LNCaP clone FGC (cell line): ENCODE measurements at places on chromosomes 3 and 15.
A peak's percentile ranks its signal among the peaks of the same experiment; 100 is the strongest.

- DNase-seq, result no peak
Measured at GRCh38 chr3:94626573-94626972, 563.7 kb downstream of the NSUN3 start.

DNA sequence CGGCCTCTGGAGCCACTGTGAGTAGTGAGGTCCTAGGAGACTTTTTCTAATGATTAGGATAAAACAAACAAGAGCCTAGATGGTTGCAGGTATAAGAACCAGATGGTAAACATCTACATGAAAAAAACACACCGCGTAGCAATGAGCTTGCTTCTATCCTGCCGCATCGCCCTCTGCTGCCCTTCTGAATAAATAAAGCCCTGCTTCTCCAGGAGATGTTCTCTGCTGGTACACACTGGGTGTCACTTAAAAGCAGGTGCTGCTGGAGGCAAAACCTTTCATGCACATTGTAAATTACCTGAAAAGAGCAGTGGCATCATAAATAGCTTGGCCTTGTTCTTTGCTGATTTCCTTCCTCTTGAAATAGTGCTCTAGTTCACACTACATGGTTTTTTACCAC, 164.4 kb upstream of the TOPAZ1 start:
- peak; percentile 21 for DNase-seq

GRCh38 chr3:175478301-175478700, 619.2 kb downstream of the NAALADL2 start:
- no peak for DNase-seq

DNA sequence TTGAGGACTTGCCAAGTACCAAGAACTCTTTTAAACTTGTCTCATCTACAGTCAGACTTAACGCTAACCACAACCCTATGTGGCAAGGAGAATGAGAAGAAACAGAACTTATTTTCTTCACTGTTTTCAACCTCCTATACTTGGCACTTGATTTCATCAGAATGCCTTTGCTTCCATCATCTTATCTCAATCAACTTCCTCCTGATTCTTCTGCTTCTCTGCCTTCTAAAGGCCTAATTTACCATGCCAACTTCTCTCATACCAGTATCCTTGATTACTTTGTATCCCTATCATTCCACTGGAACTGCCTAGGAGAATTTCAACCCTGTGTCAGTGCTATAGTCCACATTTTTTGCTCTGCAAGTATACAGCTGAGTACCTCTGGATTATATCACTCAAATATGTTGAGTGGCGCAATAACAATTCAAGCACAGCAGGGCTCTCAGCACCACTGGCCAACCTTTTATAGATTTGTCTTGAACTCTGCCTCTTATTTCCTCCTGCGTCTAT, 413.6 kb downstream of the ROBO1 start:
- no peak for DNase-seq

- DNase-seq, result peak; percentile 26
Measured at GRCh38 chr3:12967606-12968351, 105.5 kb downstream of the IQSEC1 start.

GRCh38 chr3:47961815-47962606, 54.2 kb downstream of the MAP4 start:
- no peak for DNase-seq

GRCh38 chr3:183895296-183895695, 10.6 kb upstream of the PARL start:
- DNase-seq, result no peak

GRCh38 chr3:54670201-54671000, 257.5 kb downstream of the LRTM1 start:
- no peak for DNase-seq

DNA sequence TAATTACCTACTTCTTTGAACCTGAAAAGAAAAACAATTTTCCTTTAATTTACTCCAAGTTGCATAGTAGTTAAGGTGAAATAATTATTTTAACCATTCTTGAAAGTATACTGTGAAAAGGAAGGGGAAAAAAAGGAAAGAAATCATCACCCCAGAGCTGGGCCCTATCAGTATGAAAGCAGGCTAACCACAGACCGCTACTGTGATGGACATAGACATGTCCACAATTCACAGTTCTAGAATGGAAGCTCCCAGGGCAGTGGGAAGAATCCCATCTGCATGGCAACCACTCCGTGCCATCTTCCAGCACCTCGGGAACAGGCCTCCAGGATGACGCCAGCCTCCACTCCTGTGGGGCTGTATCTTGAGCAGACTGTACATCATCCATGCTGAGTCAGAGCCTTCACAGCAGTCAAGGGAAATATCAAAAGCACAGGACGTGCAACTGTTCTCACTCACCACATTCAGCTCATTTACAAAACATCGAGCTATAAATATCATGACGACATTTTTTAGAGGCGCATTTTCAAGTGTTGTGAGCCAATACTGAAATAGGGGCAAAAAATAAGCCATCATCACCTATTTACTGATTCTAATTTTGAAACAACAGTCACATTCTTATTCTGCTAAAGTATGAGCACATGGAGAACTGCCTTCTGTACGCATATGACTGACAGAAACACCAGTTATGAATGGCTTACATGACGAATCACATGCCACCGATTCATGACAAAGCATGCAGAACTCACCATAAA, 119.7 kb downstream of the SNRK start:
- DNase-seq, result no peak

GRCh38 chr3:24222165-24222805, 272.4 kb downstream of the THRB start:
- DNase-seq, result no peak

- DNase-seq, result no peak
Measured at GRCh38 chr3:52126036-52126435, 28.2 kb downstream of the POC1A start.

DNA sequence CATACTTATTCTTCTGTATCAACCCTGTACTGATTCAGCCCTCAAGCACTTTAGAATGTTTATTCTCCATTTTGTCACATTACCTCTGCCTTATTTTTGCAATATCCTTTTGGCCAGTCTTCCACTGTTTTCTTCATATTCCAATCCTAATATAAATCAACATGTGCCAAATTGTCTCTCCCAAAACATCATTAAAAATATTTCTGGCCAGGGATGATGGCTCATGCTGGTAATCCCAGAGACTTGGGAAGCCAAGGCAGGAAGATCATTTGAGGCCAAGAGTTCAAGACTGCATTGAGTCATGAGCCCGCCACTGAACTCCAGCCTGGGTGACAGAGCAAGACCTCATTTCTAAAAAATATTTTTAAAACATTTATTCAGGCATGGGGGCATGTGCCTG, 641.4 kb upstream of the CBLB start:
- DNase-seq, result no peak

DNA sequence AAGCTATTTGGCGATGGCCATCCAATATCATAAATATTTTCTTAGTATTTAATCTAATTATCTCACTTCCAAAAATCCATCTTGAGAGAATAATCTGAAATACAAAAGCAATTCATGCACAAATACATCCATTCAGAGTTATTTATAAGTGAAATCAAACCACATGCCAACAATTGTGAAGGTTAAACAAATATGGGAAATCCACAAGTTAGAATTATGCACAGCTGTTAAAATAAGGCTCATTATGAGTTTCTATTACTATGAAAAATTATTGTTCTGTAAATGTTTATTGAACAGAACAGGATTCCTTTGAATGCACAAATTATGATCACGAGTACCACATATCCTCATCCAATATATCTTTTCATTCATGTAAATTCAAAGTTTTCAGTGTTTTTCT, 267.7 kb downstream of the PLOD2 start:
- DNase-seq, result no peak

DNA sequence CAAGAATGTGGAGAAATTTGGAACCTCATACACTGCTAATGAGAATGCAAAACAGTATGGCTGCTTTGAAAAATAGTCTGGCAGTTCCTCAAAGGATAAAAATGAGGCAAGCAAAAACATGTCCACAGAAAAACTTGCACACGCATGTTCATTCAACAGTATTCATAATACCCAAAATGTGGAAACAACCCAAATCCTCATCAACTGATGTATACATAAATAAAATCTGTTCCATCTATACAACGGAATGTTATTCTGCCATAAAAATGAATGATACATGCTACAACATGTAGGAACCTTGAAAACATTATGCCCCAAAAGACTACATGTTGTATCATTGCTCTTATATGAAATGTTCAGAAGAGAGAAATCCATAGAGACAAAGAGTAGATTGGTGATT, 36.4 kb upstream of the OXTR start:
- DNase-seq, result no peak

DNA sequence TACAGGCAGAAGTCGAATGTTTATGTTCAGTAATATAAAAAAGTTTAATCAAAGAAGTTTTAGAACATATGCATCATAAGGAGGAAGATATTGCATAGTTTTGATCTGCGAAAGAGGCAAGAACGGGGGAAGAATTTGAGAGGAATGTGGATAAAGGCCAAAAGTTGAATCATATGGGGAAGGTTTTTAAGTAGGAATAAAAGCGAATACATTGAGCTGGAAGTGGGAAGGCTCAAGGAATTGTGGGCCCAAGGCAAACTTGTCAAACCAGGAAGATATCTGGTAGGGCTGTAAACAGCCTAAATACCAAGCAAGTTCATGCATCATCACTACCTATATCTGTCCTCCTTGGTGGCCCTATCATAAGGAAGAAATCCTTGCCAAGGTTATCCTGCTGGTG, 186.9 kb downstream of the MAGI1 start:
- no peak for DNase-seq

DNA sequence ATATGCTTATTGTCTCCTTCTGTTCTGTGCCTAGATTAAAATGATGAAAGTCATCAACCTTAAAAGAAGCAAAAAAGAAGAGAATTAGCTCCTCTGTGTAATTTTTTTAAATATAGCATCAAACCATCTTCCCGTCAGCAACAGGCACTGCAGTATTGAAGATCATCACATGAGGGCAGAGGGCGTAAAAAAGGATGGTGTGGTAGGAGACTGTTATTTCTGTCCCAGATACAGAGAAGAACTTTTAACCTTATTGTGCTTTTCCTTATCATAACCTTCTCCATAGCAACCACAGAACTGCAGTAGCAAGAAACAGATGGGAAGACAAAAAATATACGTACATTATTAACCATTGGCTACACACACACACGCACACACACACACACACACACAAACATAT, 88.8 kb downstream of the IGSF11 start:
- DNase-seq, result no peak

- DNase-seq, result no peak
Measured at GRCh38 chr15:56758770-56759449, 25.6 kb upstream of the ZNF280D start.

GRCh38 chr15:68732451-68732850, 88.2 kb downstream of the ANP32A start:
- DNase-seq, result no peak

DNA sequence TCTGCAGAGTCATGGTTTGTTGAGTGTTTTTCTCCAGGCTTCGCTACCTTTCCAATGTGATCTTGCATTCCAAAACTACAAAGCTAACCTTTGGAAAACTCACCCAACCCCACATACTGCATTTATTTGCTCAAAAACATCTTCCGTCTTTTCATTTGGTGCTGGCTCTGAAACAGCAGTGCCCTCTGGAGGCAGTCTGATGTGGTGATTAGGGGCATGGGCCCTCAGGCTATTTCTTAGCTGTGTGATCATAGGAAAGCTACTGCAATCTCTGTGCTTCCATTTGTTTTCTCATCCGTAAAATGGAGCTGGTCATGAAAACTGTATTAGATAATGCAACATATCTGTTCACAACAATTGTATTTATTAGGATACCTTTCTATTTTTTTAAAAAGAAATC, 47.0 kb downstream of the MTHFS start:
- DNase-seq, result peak; percentile 36

GRCh38 chr3:44999782-45000181, 23.7 kb downstream of the EXOSC7 start:
- no peak for DNase-seq

- DNase-seq, result no peak
Measured at GRCh38 chr15:100703671-100704070, 101.3 kb downstream of the ASB7 start.

DNA sequence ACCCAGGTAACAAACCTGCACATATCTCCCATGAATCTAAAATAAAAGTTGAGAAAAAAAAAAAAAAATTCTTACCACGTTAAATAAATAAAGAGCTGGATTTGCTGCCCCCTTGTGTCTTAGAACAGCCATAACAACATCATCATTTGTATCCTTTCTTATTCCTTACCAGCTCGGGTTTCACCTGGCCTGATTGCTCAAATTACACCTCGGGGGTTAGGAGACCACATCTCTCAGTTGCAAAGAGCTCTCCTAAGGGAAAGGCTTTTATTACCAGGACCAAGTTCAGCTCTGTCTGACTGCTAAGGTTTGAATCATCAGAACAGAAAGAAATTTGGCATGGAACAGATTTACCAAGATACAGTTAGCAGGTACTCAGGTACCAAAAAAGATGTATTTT, 25.8 kb upstream of the RPL39L start:
- DNase-seq, result peak; percentile 44

- no peak for DNase-seq
Measured at GRCh38 chr15:77025083-77025901, 30.4 kb downstream of the PSTPIP1 start.

DNA sequence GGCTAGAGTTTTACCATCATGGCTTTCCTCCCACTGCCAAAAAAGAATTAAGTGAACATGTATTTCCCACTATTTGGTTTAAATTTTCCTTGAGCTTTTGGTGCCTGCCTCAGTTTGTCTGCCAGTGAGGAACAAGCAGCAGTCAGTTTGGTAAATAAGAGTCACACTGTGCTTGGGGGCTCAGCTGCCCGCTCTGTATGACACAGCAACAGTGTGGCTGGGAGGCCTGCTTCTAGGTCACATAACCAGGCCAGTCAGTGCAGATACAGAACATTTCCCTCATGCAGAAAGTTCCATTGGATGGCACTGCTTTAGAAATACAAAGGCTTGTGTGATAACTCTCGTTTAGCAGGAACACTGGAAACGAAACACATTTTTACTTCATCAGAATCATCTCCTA, 25.7 kb downstream of the FYCO1 start:
- DNase-seq, result no peak

GRCh38 chr15:82305621-82306048, 43.0 kb downstream of the SAXO2 start:
- DNase-seq, result no peak

GRCh38 chr15:56017920-56018319, 24.5 kb upstream of the NEDD4 start:
- DNase-seq, result no peak

GRCh38 chr15:52137432-52138357, 25.1 kb upstream of the BCL2L10 start:
- DNase-seq, result peak; percentile 18

- DNase-seq, result peak; percentile 91
Measured at GRCh38 chr15:70507772-70508371, 255.5 kb downstream of the UACA start.

GRCh38 chr3:183460081-183461055, 31.9 kb upstream of the MCF2L2 start:
- DNase-seq, result no peak

GRCh38 chr3:55894605-55895004, 407.5 kb upstream of the WNT5A start:
- no peak for DNase-seq

GRCh38 chr3:108089579-108089978, 1.3 kb downstream of the CD47 start:
- DNase-seq, result no peak

- no peak for DNase-seq
Measured at GRCh38 chr3:112002096-112002971, 3.6 kb downstream of the TAGLN3 start.
